ENCODE measurements at places on chromosomes 6 and 20. TPM values are rescaled to one million over a fixed set of nuclear protein-coding genes. Genes with fewer than 3 reads are reported as not detected.
A peak's percentile ranks its signal among the peaks of the same experiment; 100 is the strongest.

GRCh38 chr6:168333039-168333438 is 13.5 kb upstream of the DACT2 start:
- no peaks in the 10 kb centered on the region for H3K4me1 ChIP-seq
- no peaks in the 10 kb centered on the region for H3K36me3 ChIP-seq
- H3K27ac ChIP-seq, result no peak overlapping the region
- no peak overlapping the region for H3K4me3 ChIP-seq

- peaks cover 18% of the 10 kb centered on the region for H3K4me1 ChIP-seq
- H3K27me3 ChIP-seq, result peaks cover 54% of the 10 kb centered on the region
- H3K27ac ChIP-seq, result no peak overlapping the region
- DNase-seq, result no peak
- H3K36me3 ChIP-seq, result no peaks in the 10 kb centered on the region
- no peak overlapping the region for H3K4me3 ChIP-seq
These were observed 999 bp downstream of the THBS2 start for GRCh38 chr6:169252505-169253189.

- no peak overlapping the region for H3K27ac ChIP-seq
- H3K36me3 ChIP-seq, result peaks cover 4% of the 10 kb centered on the region
- DNase-seq, result no peak
These were observed 16.9 kb upstream of the ZSCAN9 start for GRCh38 chr6:28208111-28208659.

DNA sequence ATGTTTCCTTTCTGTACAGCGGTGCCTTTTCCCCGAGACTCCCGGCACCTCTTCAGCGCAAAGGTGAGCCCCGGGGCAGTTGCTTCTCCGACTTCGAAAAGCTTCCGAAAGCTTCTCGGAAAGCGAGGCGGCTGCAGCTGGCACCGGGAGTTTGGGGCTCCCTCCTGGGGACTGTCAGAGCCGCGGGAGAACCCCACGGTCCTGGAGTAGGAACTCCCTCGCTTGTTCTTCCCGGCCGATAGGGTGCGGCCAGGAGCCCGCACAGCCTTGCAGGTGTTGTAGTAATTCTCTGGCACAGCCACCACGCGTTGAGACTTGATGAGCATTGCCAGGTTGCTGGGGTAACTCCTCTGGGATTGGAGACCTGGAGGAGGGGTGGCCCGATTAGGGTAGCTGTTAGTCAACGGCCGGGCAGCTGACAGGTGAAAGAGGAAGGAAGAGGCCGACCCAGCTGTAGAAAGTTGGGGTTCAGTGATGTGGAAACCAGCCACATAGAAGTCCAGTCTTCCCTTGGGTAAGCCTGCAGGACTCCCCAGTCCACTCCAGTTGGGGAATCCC is 721 bp downstream of the KDM1B start:
- H3K27me3 ChIP-seq, result no peaks in the 10 kb centered on the region
- H3K36me3 ChIP-seq, result peaks cover 10% of the 10 kb centered on the region
- H3K4me3 ChIP-seq, result peak overlapping the region; percentile 93
- H3K27ac ChIP-seq, result peak overlapping the region; percentile 70

GRCh38 chr20:16580147-16580546 is 6.9 kb upstream of the KIF16B start:
- H3K36me3 ChIP-seq, result no peaks in the 10 kb centered on the region
- H3K4me3 ChIP-seq, result no peak overlapping the region
- no peak for DNase-seq
- H3K27ac ChIP-seq, result no peak overlapping the region
- H3K4me1 ChIP-seq, result peaks cover 9% of the 10 kb centered on the region
- peaks cover 8% of the 10 kb centered on the region for H3K27me3 ChIP-seq

DNA sequence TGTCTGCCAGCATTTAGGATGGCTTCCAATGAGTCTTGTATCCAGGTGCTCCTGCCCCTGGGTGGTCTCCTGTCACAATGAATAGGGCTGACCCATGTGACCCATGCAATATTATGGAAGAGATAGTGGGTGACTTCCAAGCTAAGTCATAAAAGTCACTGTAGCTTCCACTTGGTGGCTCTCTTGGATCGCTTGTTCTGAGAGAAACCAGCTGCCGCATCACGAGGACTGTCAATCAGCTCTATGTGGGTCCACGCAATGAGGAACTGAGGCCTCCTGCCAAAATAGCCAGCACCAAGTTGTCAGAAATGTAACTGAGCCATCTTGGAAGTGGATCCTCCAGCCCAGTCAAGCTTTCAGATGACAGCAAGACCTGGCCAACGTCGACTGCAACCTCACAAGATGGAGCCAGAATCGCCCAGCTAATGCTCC is 14.9 kb upstream of the MATN4 start:
- H3K36me3 ChIP-seq, result peaks cover 7% of the 10 kb centered on the region
- no peak for DNase-seq
- H3K27ac ChIP-seq, result no peak overlapping the region
- H3K4me3 ChIP-seq, result no peak overlapping the region
- no peaks in the 10 kb centered on the region for H3K27me3 ChIP-seq

GRCh38 chr6:17964633-17965032 is 22.8 kb downstream of the KIF13A start:
- H3K4me3 ChIP-seq, result no peak overlapping the region
- H3K36me3 ChIP-seq, result no peaks in the 10 kb centered on the region
- no peaks in the 10 kb centered on the region for H3K4me1 ChIP-seq

DNA sequence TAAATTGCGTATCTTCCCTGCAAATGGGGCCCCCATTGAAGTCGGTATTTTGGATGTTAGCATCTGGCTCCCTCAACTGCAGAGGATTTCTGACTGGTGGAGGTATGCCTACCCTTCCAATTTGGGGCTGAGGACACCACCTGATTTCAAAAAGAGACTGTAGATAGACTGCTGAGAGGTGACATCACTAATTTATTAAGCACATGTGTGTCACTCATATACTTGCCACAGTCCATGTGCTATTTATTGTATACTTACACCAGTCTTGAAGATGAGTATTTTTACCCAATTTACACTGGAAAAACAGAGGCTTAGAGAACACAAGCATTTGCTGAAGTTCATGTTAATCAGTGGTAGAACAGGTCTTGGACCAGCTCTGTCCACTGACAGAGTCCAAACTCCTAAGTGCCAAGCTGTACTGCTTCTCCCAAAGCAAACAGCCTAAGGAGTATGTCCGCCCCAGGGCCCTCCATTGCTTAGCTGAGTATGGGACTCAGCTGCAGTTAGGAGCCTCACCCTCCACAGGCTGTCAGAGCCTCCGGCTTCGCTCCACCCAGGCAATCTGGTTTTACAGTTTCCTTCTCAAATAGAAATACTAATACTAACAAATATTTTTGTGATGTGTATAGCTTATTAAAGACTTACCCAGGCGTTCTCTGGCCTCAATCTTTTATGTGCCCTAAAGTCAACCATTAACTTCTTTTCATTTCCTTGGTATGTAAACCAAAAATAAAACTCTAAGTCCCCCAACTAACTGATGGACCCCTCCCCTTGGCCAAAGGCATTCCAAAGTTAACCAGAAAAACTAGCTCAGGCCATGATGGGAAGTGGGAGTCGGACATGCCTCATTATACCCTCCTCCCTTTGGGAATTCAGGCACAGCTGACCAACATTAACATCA is 17.5 kb downstream of the RIN2 start:
- peaks cover 10% of the 10 kb centered on the region for H3K27me3 ChIP-seq
- DNase-seq, result no peak
- no peak overlapping the region for H3K27ac ChIP-seq
- H3K4me1 ChIP-seq, result no peaks in the 10 kb centered on the region

GRCh38 chr6:49463612-49463967 is 420 bp downstream of the CENPQ start:
- peak overlapping the region; percentile 97 for H3K4me3 ChIP-seq
- peaks cover 34% of the 10 kb centered on the region for H3K4me1 ChIP-seq
- H3K27ac ChIP-seq, result peak overlapping the region; percentile 96
- H3K27me3 ChIP-seq, result no peaks in the 10 kb centered on the region
- H3K36me3 ChIP-seq, result peaks cover 13% of the 10 kb centered on the region

DNA sequence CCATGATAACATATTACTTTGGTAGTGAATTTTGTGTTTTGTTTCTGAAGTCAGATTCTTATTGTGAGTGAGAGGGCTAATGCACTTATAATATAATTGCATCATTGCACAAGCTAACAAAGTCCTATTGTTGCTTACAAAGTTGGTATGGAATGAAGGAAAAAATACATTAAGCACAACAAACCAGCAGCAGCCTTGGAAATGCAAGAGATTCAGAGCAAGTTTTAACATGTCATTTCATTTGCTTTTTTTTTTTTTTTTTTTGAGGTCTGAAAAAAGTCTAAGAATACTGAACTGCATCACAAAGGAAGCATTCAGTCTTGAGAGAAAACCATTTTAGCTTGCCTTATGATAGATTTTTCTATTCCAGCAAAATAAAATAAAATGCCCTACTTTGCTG is 57.6 kb downstream of the PLCB4 start:
- DNase-seq, result no peak
- H3K27me3 ChIP-seq, result peaks cover 1% of the 10 kb centered on the region
- no peaks in the 10 kb centered on the region for H3K36me3 ChIP-seq
- no peak overlapping the region for H3K4me3 ChIP-seq
- H3K27ac ChIP-seq, result no peak overlapping the region

- H3K4me3 ChIP-seq, result no peak overlapping the region
- peaks cover 7% of the 10 kb centered on the region for H3K4me1 ChIP-seq
- peaks cover 10% of the 10 kb centered on the region for H3K27me3 ChIP-seq
- no peak for DNase-seq
These were observed 4.8 kb upstream of the NTSR1 start for GRCh38 chr20:62703853-62704228.

GRCh38 chr6:81769824-81770223 is 17.3 kb upstream of the TENT5A start:
- H3K36me3 ChIP-seq, result no peaks in the 10 kb centered on the region
- peaks cover 13% of the 10 kb centered on the region for H3K27me3 ChIP-seq
- DNase-seq, result no peak
- H3K27ac ChIP-seq, result no peak overlapping the region
- no peak overlapping the region for H3K4me3 ChIP-seq
- H3K4me1 ChIP-seq, result peaks cover 3% of the 10 kb centered on the region

- peaks cover 6% of the 10 kb centered on the region for H3K4me1 ChIP-seq
- peaks cover 16% of the 10 kb centered on the region for H3K27me3 ChIP-seq
- no peak overlapping the region for H3K4me3 ChIP-seq
- DNase-seq, result no peak
- H3K36me3 ChIP-seq, result no peaks in the 10 kb centered on the region
- H3K27ac ChIP-seq, result no peak overlapping the region
These were observed 72.7 kb upstream of the GATA5 start for GRCh38 chr20:62548471-62548870.

- peaks cover 3% of the 10 kb centered on the region for H3K36me3 ChIP-seq
- DNase-seq, result no peak
- H3K4me3 ChIP-seq, result no peak overlapping the region
- no peaks in the 10 kb centered on the region for H3K27me3 ChIP-seq
These were observed 223.7 kb downstream of the ARHGAP18 start for GRCh38 chr6:129486327-129486726.

DNA sequence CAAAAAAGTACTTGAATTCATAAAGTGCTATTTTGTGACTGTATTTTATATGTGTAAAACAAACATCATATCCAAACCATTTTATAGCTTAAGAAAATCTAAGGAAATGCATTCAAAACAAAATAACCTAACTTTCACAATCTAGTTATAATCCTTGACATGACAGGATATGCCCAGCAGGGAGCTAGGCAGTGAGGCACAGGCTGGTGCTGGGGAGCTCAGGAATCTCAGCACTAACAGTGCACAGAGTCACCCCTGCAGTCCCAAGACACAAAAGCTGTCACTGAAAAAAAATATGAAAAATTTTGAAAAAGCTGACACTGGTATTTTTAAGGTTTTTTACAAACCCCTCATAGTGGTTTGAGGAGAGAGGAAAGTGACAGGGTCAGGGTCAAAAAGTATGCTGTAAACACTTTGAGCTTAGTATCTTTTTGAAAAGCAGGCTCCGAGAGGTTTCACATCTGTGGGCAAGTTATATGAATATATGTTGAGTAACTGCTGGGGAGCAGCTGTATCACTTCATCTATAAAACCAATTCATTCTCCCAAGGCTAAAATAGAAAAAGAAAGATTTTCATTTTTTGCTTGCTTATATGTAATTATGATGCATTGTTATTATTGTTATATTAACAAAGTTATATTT is 24.1 kb downstream of the LGSN start:
- no peaks in the 10 kb centered on the region for H3K27me3 ChIP-seq
- H3K4me1 ChIP-seq, result no peaks in the 10 kb centered on the region
- DNase-seq, result no peak
- H3K27ac ChIP-seq, result no peak overlapping the region
- H3K4me3 ChIP-seq, result no peak overlapping the region

DNA sequence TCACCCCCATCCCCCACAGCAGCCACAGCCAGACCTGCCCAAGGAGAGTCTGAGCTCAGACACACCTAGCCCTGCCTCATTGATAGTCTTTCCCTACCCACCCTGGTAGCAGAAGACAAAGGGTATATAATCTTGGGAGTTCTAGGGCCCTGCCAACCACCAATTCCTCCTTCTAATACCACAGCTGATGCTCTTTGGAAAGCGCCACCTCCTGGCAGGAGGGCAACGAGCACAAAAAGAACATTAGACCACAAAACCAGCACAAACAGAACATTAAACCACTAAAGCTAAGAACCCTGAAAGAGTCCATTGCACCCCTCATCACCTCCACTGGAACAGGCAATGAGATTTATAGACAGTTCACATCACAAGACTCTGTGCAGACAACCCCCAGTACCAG is 195.8 kb upstream of the FUT9 start:
- DNase-seq, result peak; percentile 12
- H3K4me3 ChIP-seq, result no peak overlapping the region
- no peak overlapping the region for H3K27ac ChIP-seq
- H3K36me3 ChIP-seq, result no peaks in the 10 kb centered on the region
- H3K4me1 ChIP-seq, result no peaks in the 10 kb centered on the region

DNA sequence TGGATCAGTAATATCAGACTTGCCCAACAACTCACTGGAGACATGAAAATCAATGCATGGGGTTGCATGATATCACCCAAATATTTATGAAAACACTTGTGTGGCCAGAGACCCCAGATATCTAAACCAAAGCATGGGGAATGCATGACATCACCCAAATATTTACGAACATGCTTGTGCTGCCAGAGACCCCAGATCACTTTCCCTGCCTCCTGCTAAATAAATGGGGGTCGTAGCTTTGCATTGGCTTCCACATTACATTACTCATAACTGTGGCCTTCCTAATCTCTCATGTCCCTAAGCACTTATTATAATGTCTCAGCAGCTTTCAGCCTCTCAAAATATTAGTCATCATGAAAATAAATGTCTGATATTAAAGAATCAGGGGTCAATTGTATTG is 838.0 kb upstream of the DEFB115 start:
- no peak overlapping the region for H3K27ac ChIP-seq
- no peaks in the 10 kb centered on the region for H3K4me1 ChIP-seq
- no peaks in the 10 kb centered on the region for H3K27me3 ChIP-seq
- H3K4me3 ChIP-seq, result no peak overlapping the region
- DNase-seq, result no peak
- H3K36me3 ChIP-seq, result peaks cover 10% of the 10 kb centered on the region

TAPBP gene
- total RNA-seq, result 190 TPM

AARS2 gene
- total RNA-seq, result 17.5 TPM

GMPR gene
- 1.6 TPM for total RNA-seq

PACRG gene
- total RNA-seq, result not detected
